Subcutaneous preadipocyte (primary cell): ENCODE measurements at places on chromosomes 16 and 17. TPM values are rescaled to one million over a fixed set of nuclear protein-coding genes. Genes with fewer than 3 reads are reported as not detected.

ITGA2B gene
- total RNA-seq = under 0.01 TPM in 1 of 2 replicates, not detected in the other

SRCIN1 gene
- under 0.01 TPM in 1 of 2 replicates, not detected in the other for total RNA-seq

CMTM2 gene
- total RNA-seq = not detected in 2 replicates

GGT6 gene
- total RNA-seq = not detected in 2 replicates

MYADML2 gene
- not detected in 2 replicates for total RNA-seq

CCDC144A gene
- 0.59 and 2.2 TPM in 2 replicates for total RNA-seq

KIAA0753 gene
- total RNA-seq = 19.8 and 20.3 TPM in 2 replicates

WNT3 gene
- 0.37 and 0.39 TPM in 2 replicates for total RNA-seq

FASN gene
- total RNA-seq = 231 and 392 TPM in 2 replicates

MT1F gene
- total RNA-seq = 0.37 TPM in 1 of 2 replicates, not detected in the other

CCL11 gene
- total RNA-seq = not detected in 2 replicates

PYY gene
- 0.37 TPM in 1 of 2 replicates, not detected in the other for total RNA-seq

PRPF8 gene
- 131 and 150 TPM in 2 replicates for total RNA-seq

TBC1D3K gene
- total RNA-seq = not detected in 2 replicates

CCL8 gene
- not detected in 2 replicates for total RNA-seq

TRPV2 gene
- total RNA-seq = 76.2 and 95.5 TPM in 2 replicates

RGS11 gene
- total RNA-seq = 0.98 and 2.6 TPM in 2 replicates

TMEM88 gene
- 0.20 TPM in 1 of 2 replicates, not detected in the other for total RNA-seq

ZNF594 gene
- total RNA-seq = 5.1 and 6.6 TPM in 2 replicates

EVI2A gene
- 6.5 and 14.0 TPM in 2 replicates for total RNA-seq

SLC22A31 gene
- 0.20 TPM in 1 of 2 replicates, not detected in the other for total RNA-seq

ZG16 gene
- not detected in 2 replicates for total RNA-seq

SOCS3 gene
- total RNA-seq = 47.3 and 107 TPM in 2 replicates

HS3ST3B1 gene
- 23.1 and 28.3 TPM in 2 replicates for total RNA-seq

UMOD gene
- not detected in 2 replicates for total RNA-seq

LLGL2 gene
- total RNA-seq = 0.20 TPM in 1 of 2 replicates, not detected in the other

IRX3 gene
- total RNA-seq = 2.2 and 5.1 TPM in 2 replicates

IL17C gene
- not detected in 2 replicates for total RNA-seq

DNAAF8 gene
- 0.37 and 0.59 TPM in 2 replicates for total RNA-seq

UTS2R gene
- total RNA-seq = not detected in 2 replicates

OR3A3 gene
- not detected in 2 replicates for total RNA-seq
